Smooth muscle cell of the umbilical artery (primary cell): ENCODE measurements at places on chromosomes 5 and 9. TPM values are rescaled to one million over a fixed set of nuclear protein-coding genes. Genes with fewer than 3 reads are reported as not detected.

Gene F12
- 0.51 and 0.89 TPM in 2 replicates for total RNA-seq

Gene CDC25C
- 0.30 and 2.4 TPM in 2 replicates for total RNA-seq

Gene ANKRD34B
- total RNA-seq = not detected in 2 replicates

Gene PCDHA12
- total RNA-seq = 0.18 and 0.59 TPM in 2 replicates

Gene NRARP
- total RNA-seq = 0.18 and 0.30 TPM in 2 replicates

Gene SLC46A2
- total RNA-seq = not detected in 2 replicates

Gene GTF2H2C
- total RNA-seq = 28.8 and 52.8 TPM in 2 replicates

Gene PCDHB15
- 0.28 and 0.59 TPM in 2 replicates for total RNA-seq
